ENCODE measurements at places on chromosomes 6 and 20.
A peak's percentile ranks its signal among the peaks of the same experiment; 100 is the strongest.

DNA sequence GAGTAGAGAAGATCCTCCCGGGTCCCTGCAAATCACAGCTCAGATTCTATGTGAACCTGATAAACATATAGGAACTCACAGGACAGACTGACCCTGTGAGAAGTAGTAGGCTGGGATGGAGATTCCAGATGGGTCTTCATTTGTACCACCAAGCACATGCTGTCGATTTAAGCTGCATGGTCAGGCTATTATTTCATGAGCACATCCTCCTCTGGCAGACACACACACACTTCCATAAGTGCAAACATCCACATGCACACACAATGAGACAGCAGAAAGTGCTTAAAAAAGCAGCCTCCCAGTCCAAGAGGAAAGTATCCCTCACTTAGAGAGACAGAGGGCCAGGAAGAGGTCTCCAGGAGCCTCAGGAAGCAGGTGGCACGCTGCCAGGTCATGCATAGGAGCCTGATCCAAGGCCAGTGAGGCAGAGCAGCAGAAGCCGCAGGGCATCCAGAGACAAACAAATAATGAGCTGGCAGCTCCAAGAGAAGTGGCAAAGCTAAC is 131.8 kb downstream of the UNC5CL start:
- DNase-seq, result peak; percentile 7

DNA sequence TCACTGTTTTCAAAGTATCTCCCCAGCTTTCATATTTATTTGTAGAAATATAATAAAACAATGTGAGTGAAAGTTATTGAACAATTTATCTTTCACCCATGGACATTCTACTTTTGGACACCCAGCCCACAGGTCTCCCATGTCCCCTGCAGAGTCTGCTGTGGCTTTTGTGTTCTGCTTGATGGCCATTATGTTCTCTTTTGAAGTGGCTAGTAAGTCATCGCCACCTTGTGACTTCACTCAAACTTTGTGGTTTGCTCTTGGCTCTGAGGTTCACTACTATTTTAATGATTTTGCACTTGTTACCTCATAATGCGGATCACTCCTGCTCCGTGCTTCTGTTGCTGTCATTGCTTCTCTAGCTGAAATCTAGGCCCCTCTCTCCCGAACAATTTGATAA is 10.2 kb upstream of the DEFB113 start:
- no peak for DNase-seq

DNA sequence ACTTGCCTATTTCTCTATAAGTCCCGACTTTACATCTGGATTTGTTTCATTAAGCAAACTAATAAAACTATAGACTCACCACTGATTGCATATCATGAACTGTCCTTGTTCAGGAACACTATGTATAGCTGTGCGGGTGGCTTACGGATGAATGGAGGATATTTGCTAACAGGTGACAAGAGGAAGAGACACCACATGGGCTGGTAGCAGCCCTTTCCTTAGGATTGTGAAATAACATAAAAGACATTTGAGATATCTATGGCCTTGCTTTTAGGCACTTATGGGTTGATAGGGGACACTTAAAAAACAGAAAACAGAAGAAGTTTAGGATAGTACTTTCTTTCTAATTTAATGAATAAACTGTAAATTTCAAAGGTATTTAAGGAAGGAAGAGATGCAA is 5.0 kb upstream of the CAP2 start:
- no peak for DNase-seq

DNA sequence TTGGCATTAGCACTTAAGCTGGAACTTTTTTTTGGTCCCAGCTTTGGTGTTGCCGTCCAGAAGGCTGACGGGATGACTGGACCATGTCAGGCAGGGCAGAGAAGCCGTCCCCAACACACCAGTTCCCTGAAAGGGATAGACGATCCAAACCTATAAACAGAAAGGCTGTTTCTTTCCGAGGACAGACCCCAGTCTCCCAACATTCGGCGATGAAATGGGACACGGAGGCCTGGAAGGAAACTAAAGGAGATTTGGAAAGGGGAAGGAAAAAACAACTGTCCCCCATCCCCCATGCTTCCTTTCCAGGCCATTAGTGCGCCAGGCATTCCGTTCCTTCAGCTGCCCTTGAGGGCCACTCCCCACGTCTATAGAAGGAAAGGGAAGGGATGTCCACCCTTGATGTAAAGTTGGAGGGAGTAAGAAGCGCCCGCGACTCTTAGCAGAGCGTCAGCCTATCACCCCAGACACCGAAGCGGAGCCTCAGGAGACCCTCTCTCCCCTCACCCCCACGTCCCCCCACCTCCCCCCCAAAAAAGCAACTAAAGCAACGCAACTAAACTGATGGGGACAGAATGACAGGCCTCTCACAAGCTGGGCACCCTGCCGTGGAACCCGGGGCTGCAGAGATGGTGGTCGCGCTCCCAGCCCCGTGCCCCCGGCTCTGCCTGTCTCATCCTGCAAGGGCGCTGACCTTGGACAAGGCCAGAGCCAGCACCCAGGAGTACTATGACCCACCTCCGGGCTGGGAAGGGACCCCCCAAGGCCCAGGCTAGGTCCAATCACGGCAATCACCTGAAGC is 638 bp downstream of the BLCAP start:
- DNase-seq, result no peak

DNA sequence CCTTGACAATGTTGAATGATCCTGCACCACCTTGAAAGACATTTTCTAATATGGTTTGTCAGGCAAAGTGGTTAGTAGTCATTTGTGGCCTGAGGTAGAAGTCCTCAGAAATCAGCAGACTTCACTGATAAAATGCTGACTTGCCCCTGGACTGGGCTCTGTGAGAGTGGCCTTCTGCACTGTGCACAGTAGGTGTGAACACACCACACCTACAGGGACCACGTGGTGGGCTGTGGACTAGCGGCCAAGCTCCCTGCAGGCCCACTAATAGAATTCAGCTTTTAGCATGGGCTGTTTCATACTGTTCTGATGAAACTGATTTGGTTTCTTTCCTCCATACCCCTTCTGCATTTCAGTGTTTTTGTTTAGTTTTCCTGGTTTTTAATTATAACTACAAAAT is 7.3 kb downstream of the BPHL start:
- no peak for DNase-seq

GRCh38 chr6:133681891-133682290 is 207.0 kb upstream of the TCF21 start:
- no peak for DNase-seq

DNA sequence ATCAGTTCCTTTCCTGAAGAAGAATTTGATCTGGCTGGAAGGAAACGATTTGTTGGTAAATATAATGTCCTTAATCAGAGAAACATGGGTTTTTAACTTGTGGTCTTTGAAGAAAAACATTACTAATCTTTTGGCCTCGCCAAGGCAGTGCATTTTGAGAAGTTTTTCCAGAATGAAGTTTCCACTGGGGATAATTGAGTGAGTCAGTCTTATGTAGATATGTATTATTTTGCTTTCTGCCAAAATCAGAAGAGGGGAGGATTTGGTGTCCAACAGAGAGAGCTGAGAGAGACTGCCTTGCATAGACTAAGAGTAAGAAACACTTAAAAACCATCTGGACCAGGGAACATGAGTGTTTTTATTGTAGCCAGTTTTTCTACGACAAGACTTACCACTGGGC is 79.9 kb downstream of the FNDC1 start:
- no peak for DNase-seq

DNA sequence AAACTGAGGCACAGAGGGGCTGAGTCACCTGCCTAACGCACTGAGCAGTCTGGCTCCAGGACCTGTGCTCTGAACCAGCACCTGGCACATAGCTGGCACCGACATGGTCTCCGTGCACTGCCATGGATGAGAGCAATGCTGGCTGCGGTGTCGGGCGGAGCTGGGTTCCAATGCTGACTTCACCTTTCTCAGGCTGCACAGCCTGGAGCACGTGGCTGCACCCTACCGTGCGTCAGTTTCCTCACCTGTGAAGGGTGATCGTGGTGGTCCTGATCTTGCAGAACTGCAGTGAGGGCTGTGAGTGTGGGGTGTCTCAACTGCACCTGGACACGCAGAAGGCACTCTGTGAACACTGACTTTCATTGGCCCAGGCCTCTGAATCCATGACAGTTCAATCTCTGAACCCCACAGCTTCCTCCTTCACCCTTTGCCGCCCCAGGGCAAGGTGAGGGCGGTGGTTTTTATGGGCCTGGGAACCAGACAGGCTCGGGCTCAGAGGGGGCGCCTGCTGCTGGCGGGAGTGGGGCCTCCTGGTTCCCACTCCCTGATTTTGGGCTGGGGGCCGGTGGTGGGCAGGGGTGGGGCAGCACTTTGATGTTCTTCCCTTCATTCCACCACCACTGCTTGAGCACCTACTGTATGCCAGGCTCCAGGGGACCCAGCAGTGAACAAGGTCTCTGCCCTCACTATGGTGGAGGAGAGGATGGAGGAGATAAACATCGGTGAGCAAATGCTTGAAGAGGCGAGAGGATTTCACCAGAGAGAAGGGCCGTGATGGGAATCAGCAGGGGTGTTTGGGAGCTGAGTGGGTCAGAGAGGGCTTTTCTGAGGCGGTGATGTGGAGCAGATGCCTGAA is 102.9 kb downstream of the CEBPB start:
- DNase-seq, result no peak

DNA sequence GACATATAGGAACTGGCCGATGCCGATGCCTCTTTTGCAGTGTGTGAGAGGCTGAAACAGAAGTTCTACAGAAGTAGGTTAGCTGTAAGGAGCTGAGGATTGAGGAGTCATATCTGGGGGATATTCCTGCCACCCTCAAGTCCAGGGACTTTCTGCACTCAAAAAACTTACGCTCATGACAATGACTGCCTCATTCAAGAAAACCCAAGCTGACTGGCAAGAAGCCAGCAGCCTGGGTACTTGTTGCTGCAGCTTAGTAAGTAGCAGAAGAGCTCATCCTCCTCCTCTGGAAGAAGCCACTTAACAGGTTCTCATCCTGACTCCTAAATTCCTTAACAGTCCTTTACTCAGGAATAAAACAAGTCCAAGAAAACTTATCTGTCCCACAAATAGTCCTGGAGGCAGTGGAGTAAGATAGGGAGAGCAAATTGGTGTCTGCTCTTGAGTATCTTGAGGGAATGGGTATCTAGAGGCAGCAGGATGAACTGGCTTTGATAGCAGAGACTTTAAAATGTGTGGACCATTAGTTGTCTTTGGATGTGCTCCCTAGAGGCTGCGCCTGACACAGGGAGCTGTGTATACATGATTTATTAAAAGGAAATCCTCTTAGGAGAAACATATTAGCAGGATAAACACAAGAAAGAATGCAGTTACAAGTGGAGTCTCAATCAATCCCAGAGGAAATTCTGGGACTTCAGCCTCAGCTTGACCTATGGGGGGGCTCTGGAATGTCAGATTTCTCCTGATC is 7.4 kb downstream of the CALHM5 start:
- no peak for DNase-seq

GRCh38 chr6:153083869-153084268 is 47.2 kb downstream of the RGS17 start:
- no peak for DNase-seq

DNA sequence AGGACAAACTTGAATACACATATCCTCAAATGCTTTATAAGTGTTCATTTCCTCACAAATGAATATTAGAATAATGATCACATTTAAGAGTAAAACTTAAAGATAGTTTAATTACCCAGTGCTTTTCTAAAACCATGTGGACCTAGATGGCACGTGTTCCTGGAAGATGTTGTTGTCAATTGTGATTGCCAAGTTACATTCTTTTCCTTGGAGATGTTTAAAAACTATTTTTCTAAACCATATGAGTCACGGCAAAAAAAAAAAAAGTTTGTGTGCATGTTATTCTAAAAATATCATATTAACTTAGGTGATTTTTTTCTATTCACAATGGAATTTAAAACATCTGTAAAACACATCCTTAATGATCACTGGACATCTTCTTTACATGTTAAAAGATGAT is 51.1 kb downstream of the RCAN2 start:
- no peak for DNase-seq

DNA sequence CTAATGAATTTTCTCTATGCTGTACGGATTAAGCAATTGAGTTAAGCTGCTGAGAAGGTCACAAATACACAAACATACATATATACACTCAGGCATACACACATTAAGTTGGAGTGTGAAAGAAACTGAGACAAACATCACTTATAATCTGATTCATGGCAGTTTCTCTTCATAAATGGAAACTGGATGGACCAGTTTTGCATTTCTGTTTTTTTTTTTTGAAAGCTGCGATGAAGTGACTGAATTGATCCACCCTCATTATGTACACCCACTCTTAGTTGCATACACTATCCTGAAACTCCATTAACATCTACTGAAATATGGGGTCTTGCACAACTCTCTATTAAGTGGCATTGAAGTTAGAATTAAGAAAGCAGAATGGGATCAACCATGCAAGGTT is 32.9 kb upstream of the TENT5A start:
- DNase-seq, result no peak

DNA sequence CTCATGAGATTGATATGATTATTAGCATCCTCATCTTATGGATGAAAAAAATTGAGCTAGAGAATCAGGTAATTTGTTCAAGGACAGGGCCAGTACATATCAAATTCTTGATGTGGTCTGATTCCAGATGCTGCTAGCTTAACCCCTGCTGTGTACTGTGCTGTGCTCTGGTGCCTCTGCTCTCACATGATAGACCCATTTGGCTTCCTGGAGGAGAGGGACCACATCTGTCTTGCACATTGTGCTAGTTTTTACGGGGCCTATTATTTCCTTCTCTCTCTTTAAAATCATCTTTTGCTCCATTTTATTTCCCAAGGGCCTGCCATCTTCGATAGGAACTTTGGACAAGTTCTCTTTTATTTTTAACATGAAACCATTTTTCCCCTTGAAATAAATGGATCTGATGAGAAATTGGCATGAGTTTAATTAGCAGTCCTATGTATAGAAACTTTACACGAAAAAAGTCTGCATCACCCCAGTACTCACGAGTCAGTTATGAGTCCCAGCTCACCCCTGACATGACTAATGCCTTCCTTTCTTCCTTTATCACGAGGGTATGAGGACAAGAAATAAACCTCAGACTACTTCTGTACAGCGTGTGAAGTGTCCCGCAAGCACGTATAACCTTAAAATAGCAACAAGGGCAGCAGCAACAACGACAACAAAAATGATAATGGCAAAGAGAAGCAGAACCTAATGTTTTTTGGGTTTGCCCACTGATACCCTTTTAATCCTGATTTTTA is 26.5 kb downstream of the CD109 start:
- DNase-seq, result no peak

- DNase-seq, result no peak
These were observed 145.8 kb upstream of the SNX9 start for GRCh38 chr6:157677235-157677634.

GRCh38 chr6:120363429-120363828 is 970.9 kb downstream of the TBC1D32 start:
- DNase-seq, result no peak

DNA sequence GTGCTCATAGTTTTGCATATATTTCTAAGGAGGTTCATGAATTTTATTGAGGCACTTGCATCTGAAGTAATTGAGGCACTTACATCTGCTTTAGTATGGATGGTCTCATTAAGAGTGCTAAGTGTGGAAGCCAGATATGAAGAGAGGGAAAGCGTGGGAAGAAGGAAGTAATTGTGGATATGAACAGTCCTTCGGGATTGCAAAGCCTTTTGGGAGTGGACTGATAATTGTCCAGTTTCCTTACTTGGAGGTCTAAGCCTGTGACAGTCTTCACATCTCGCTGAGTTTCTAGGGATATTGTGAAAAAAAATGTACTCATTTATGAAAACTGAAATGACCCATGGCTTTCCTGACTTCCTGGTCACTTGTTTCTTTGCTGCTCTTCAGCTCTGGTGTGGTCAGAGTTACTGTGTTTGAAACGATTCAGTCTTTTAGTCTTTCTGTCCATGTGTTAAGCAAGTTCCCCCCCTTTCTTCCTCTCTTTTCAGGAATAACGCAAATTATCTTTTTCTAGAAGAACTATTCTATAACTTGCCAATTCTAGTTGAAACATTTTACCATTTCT is 137.3 kb downstream of the ZFAND3 start:
- DNase-seq, result no peak
